NCI-H2081 treated with DMSO at 0.1 percent for 48 hours (cell line): ENCODE measurements at places on chromosomes 6 and 20.
A peak's percentile ranks its signal among the peaks of the same experiment; 100 is the strongest.

GRCh38 chr6:83708546-83708969 is 343 bp downstream of the SNAP91 start:
- DNase-seq: no peak

DNA sequence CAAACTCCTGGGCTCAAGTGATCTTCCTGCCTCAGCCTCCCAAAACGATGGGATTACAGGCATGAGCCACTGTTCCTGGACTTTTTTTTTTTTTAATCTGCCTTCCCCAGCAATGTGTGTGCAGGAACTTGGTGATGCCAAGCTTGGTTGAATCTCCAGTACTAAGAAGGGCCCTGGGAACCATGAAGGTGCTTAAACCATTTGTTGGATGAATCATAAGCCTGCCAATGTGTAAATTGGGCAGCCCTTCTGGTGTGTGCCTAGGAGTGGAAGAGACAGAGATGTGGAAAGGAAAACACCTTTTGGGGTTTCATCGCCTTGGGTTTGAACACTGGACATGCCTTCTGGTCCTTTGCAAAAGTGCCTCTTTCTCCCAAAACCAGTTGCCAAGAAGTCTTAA is 7.1 kb upstream of the SPO11 start:
- DNase-seq: no peak

GRCh38 chr20:21901470-21902275 is 196.2 kb downstream of the PAX1 start:
- DNase-seq: peak; percentile 8

GRCh38 chr6:25717866-25718740 is 36.4 kb upstream of the SLC17A4 start:
- peak; percentile 6 for DNase-seq

DNA sequence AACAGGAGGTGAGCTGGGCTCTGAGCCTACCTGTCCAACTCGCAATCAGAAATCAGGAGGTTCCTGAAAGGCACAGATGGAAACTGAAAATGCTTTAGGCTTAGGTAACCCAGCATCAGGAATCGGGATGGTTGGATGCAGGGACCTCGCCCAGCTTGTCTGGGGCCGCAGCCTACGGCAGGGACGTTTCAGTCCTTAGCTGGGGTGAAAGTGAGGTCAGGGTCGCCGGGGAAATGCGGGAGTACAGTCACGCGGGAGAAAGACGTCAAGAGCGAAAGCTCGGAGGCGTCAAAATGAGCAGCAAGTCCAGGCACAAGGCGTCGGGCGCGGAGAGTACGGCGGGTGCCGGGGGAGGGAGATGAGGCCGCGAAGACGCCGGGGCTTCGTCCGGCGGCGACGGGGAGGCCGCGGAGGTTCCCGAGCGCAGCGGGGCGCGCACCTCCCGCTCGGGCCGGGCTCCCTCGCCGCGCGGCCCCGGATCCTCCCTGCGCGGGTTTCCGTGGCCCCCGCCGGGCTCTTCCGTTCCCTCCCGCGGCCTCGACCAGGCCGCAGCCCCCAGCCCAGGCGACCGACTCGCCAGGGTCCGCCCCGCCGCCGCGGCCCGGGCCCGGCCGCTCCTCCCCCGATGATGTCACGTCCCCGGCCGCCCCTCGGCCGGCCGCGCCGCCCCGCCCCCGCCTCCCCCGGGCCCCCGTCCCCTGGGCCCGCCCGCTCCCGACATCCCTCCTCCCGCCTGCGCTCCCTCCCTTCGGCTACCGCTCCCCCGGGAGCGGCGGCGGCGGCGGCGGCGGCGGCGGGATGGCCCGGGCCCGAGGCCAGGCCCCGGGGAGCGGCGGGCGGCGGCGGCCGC is at the start of gene EBF4:
EBF4 (plus strand) TSS at position 745 of the 850 bp plus-strand sequence. CDS start 866 bp downstream, outside the sequence.
- no peak for DNase-seq

DNA sequence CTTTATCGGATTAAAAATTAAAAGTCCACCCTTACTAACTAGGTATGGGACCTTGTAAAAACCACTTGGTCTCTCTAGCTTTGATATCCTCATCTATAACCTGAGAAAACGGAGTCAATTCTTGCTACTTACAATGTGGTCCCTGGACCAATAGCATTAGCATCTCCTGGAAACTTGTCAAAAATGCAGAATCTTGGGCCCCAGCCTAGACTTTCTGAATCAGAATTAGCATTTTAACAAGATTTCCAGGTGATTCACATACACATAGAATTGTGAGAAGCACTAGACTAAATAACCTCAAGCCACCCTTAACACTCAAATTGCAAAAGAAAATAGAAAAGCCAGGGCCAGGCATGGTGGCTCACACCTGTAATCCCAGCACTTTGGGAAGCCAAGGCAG is 96.6 kb downstream of the RNGTT start:
- DNase-seq: no peak

DNA sequence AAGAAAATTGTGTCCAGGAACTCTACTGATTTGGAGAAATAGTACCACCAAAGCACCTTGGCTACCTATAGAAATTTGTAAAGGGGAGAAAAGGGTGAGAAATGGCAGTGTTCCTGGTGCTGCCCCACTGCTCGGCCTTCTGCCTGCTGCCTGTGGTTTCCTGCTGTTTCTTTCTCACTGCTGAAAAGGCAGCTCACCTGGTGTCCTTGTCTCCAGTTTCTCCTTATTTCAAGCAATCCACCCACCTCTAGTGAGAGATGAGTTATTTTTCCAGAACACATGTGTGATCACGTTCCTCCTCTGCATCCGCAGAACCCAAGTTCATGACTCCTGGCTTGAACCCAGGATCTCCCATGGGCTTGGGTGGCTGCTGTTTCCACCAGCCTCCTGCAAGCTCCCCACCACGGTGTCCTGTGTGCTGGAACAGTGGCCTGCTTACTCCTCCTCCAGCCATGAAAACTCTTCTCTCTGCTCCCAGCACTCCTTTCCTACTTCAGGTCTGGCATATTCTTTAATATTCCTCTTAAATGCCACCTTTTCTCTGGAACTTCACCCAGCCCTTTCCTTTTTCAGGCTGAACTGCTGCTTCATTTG is 48.9 kb downstream of the ELOVL2 start:
- DNase-seq: no peak

- no peak for DNase-seq
These were observed 338.2 kb upstream of the PRDM1 start for GRCh38 chr6:105747823-105748405.

- no peak for DNase-seq
These were observed 125.0 kb downstream of the C6orf118 start for GRCh38 chr6:165184192-165184979.

GRCh38 chr6:47520282-47520681 is 42.7 kb downstream of the CD2AP start:
- no peak for DNase-seq

- no peak for DNase-seq
These were observed 1.3 kb downstream of the PPP1R3G start for GRCh38 chr6:5086294-5086890.

- DNase-seq: no peak
These were observed 12.1 kb downstream of the SS18L1 start for GRCh38 chr20:62155428-62156253.

GRCh38 chr20:3711484-3711941 is 887 bp downstream of the SIGLEC1 start:
- DNase-seq: no peak

GRCh38 chr6:7805078-7805849 is 79.4 kb downstream of the BMP6 start:
- DNase-seq: peak; percentile 28

GRCh38 chr6:119602215-119603178 is 252.9 kb upstream of the MAN1A1 start:
- no peak for DNase-seq

DNA sequence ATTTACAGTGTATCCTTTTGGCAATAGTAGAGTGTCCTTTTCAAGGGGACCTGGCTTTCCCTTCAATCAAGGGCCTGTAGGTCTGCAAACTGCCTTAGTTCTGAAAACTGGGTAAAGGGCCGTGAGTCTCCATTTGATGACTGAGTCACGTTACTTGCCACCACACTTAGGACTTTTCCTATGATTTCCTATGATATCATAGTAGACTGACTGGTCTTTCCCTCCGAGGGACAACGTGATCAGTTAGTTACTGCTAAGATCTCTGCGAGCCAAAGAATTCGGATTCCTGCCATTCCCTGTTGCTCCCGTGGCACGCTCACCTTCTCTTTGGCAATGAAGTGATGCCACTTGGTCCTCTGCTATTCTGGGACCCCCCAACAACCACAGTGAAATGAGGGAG is 8.4 kb downstream of the ZNF831 start:
- no peak for DNase-seq

DNA sequence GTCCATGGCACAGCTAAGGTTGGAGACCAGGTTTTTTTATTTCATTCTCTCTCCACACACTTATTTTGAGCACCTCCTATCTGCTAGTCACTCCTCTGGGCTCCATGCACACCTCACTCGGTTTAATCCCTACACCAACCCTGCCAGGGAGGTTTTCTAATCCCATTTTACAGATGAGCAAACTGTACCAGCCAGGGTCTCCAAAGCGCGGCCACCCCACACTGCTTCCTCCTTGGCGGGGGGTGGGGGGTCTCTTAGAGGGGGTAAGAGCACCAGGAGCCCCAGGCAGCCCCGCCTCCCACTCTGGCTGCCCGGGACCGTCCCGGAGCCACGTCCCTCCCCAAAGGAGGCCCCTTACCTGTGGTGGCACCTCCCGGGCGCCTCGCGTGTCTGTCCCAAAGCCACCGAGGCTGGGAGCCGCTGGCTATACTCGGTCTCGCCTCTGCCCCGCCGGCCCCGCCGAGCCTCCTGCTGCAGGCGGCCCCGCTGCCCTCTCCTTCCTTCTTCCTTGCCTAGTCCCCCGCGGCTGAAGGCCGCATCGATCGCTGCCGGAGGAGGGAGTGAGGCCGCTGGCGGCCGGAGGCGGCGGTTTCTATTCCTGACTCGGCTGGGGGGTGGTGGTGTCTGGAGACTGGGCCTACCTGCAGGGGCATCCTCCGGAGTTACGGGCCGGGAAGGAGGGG is at the start of gene KCNS1:
KCNS1 (minus strand) TSS at position 565 of the 683 bp plus-strand sequence. CDS start 1,891 bp downstream, outside the sequence.
- no peak for DNase-seq

- no peak for DNase-seq
These were observed 70.9 kb downstream of the ARID1B start for GRCh38 chr6:156848123-156848522.

- no peak for DNase-seq
These were observed 24.8 kb upstream of the PBOV1 start for GRCh38 chr6:138242987-138243592.

DNA sequence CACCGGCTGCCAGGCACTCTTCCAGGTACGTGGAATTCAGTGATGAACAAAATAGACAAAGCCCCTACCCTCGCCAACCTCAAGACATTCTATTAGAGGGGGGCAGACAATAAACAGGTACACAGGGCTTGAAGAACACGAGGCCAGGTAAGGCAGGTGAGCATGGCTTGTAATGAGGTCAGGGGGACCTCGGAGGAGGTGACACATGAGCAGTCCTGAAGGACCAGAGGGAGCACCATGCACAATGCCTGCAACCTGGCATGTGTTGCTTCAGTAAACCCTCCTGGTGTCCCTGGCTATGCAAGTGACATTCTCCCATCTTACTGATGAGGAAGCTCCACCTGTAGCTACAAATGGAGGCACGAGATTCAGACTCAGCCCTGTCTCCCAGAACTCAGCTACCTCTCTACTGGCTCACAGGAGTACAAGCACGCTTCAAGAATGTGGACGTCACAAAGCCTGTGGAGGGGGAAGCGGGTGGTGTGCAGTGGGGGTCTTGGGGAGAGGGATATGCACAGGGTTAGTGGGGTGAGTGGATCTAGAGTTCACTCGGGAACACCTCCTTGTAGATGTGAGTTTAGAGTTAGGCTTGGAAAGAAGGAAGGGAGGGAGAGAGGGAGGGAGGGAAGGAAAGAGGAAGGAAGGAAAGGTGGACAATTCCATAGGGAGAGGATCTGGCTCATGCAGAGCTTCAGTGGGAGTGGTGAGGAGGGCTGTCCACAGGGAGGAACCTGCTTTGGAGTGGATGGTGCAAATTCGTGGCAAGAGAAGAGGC is 7.6 kb upstream of the MAPK13 start:
- no peak for DNase-seq

GRCh38 chr20:4195499-4195898 is 180.1 kb upstream of the RNF24 start:
- no peak for DNase-seq

- DNase-seq: no peak
These were observed 35.3 kb downstream of the TOX2 start for GRCh38 chr20:43949741-43950618.

GRCh38 chr20:5073660-5074231 is 46.0 kb downstream of the PCNA start:
- no peak for DNase-seq

GRCh38 chr6:137877113-137877512 is 10.1 kb downstream of the TNFAIP3 start:
- DNase-seq: no peak

GRCh38 chr6:42390228-42390934 is 61.3 kb downstream of the TRERF1 start:
- no peak for DNase-seq

DNA sequence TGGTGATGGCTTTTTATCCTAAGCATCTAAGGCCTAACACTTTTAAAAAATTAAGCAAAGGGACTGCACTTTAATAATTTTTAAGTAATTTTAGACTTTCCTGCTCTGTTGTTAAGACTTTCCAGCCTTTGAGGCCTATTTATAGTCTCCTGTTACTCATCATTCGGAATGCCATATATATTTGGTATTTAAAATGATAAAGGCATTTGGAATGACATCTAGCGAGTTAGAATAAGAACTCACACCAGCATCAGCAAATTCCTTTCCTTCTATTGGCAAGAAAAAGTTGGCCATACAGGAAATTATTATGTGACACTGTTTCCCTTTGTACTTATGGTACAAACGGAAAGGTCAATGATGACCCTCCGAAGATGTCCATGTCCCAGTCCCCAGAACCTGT is 88.1 kb upstream of the STMND1 start:
- no peak for DNase-seq

DNA sequence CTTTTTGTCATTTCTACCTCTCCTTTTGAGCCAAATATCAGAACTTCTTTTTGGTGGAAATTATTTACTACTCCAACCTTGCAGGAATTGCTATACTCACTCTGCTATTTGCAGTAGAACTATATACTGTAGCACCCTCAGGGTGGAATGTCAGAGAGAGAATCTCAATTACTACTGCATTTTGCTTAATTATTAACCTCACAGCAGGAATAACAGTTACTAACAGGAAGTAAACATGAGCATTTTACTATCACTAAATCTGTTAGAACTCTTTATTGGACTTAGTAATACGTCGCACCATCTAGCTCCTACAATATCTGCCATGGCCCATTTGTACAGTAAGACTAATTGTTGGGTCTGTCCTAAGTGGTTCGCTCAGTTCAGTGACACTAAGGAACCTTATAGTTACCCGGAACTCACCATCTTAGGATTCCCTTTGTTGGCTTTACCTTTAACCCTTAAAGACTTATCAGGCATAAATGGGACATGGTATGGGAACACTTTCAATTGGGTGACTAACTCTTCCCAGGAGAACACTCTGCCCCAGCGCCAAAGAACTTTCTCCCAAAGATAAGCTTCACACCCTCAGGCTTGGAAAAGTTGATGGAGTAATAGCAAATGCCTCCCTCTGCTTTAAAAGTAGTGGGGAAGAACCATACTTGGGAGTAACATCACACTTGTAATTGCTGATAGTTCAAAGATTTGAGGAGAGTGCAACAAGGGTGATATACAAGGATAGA is 38.8 kb downstream of the PLN start:
- no peak for DNase-seq
